Endodermal cell (in vitro differentiated cells): ENCODE measurements at places on chromosomes 3 and 15.

GRCh38 chr3:5218815-5219214 is 31.3 kb downstream of the EDEM1 start:
- DNase-seq: no peak

DNA sequence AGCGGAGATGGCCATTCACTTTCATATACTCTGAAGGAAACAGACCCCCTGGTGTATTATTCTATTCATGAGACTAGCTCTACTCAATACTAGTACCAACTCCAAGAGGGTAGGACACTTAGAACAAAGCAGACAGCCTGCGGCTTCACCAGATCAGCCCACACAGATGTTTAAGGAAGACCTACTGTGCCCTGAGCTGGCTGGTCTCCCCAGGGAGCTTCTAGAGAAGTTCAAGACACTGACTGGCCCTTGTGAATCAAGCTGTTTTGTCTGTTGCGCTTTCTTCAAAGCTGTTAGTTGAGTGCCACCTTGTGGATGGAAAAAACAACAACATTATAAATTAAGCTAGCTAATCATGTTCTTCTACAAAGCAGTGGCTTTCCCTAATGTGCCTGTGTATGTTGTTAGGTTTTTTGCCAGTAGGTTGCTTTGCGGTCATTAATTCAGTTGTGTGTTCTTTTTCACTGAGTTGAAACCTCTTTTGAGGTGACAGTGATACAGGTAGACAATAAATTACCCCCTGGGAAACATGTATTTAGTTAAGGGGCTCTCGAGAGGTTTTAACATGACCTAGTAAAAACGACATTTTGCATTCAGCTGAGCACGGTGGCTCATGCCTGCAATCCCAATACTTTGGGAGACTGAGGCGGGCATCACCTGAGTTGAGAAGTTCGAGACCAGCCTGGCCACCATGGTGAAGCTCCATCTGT is 64.2 kb upstream of the MYZAP start:
- DNase-seq: peak; percentile 88

GRCh38 chr3:170714562-170715535 is 129.0 kb upstream of the SLC7A14 start:
- no peak for DNase-seq

- DNase-seq: no peak
Observed at GRCh38 chr3:188944108-188944507, 227.7 kb upstream of the TPRG1 start.

DNA sequence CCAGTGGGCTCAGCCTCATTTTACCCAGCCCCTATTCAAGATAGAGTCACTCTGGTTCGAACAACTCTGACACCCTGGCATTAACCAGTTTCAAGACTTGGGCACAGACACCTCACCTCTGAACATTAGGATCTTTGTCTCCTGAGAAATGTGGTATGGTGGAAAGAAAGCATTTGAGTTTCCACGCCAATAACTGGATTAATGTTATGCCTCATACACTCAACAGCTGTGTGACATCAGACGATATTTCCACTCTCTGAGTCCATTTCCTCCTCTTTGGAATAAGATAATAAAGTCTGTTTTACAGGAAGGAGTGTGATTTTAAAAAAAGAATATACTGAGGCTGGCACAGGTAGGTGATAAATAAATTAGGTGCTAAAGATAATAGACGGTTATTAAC is 121.3 kb upstream of the CHL1 start:
- no peak for DNase-seq

GRCh38 chr15:90266485-90266884 is 1.0 kb downstream of the NGRN start:
- DNase-seq: no peak

DNA sequence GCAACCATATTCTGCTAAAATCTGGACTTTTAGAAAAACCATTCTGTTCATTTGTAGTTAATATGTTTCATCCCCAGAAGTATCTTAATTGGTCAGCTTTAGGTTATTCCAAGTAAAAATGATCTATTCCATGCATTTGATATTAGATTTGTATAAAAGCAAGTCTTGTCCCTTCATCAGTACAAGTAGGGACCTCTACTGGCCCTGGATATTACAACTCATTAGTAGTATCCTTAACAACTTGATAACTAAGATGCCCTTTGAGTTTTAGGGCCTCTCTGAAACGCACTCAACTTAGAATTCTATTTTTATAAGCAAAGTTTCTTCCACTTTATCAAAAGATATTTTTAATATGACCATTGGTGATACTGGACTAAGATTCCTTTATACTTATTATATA is 25.3 kb upstream of the SELENOT start:
- DNase-seq: no peak

GRCh38 chr15:88400591-88401250 is 66.5 kb downstream of the MRPL46 start:
- DNase-seq: no peak

DNA sequence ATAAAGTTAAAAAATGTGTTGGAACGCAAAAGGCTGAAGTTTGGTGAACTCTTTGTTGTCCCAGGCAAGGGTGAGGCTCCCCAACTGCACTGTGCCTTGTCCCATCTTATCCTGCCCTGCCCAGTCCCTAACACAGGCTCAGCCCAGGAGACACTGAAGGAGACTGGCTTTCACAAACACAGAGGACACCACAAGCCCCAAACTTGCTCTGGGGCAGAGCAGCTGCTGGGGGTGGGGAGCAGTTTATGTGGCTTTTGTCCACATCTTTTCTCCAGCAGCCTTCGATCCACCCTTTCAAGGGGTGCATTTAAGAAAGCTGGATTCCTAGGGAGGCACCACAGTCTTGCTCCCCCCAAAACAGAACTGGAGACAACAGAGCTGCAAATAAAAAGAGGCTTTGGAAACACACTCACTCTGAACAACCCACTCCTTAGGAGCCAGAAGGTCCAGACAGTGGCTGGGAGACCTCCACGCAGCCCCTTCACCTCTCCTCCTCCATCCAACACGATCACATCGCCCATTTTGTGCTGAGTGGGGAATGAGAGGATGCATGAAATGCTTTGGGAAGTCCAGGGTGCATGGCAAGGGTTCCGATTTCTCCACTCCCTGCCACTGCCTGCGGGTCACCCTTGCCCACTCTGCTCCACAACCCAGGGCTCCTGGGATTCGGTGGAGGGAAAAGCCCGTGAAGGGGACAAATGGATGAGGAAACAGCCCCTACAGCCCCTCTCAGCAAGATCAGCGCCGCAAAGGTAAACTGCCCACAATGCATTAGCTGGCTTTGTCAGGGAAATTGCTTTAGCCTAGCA is 260.5 kb upstream of the TLE3 start:
- DNase-seq: no peak

DNA sequence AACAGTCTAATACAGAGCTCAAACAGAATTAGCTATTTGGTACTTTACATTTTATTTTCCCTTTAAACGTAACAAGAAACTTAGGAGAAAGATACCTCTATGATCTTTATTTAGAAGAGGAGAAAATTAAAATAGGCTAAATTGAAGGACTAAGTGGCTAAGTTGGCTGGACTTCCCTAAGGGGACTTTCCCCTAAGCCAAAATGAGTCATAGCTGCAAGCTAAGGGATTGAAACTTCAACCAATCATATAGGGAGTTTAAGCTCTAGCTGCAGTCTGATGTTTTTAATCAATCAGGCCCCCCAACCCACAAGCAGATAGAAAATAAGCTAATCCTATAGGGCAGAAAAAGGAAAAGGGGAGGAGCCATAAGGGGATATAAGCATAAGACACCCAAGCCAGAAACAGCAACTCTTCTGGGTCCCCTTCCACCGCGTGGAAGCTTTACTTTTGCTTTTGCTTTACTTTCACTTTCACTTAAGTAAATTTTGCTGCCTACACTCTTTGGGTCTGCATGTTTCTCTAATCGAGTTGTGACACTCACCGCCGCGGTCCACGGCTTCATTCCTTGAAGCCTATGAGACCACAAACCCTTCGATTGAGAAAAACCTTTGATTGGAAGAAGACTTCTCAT is 1108.5 kb upstream of the EPHA6 start:
- no peak for DNase-seq

DNA sequence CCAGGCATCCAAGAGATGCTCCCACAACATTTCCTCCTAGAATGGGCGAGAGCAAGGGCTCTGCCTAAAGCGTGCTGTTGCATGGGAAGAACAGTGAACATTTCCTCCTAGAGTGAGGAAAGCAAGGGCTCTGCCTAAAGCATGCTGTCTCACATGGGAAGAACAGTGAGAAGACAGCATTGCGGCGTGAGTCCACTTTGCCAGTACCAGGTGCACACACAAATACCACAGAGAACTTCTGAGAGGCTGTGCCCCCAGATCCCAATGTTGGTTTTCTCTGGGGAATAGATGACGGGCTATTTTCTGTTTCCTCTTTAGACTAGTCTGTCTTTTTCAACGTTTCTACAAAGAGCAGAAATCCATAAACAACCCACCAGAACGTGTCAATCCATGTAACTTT is 142.9 kb downstream of the LRRK1 start:
- peak; percentile 22 for DNase-seq

DNA sequence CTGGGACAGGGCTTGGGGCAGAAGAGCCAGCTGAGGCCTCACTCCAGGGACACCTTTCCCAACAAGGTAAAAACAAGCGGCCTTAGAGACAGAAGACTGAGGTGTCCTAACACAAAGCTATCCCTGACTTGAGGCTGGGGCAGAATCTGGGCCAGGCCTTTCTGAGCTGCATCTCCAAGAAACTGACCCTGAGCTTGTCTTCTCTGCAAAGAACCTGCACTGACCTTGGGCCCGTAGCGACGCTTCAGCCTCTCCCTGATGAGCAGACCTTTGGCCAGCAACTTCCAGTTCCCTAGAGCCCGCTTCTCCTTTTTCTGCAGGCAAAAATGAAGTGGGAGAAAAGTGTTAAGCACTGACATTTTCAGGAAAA is 22.2 kb downstream of the TMEM43 start:
- peak; percentile 42 for DNase-seq

DNA sequence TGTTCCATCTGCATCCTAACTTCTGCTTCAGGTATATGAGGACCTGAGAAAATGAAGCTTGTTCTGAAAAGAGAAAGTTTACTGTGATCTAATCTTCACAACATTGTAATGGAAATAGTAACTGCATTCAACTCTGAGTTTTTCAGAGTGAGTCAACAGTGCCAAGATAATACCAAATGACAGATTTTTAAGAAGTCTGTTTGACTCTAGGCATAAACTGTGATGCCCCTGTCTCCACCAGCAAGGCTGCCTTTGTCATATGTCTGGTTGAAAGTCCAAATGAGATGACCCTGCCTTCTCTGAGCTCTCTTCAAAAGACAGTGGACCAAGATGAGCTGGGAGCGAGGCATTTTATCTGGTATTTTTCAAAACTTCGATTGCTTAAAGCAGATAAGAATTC is 44.8 kb upstream of the B3GNT5 start:
- no peak for DNase-seq

DNA sequence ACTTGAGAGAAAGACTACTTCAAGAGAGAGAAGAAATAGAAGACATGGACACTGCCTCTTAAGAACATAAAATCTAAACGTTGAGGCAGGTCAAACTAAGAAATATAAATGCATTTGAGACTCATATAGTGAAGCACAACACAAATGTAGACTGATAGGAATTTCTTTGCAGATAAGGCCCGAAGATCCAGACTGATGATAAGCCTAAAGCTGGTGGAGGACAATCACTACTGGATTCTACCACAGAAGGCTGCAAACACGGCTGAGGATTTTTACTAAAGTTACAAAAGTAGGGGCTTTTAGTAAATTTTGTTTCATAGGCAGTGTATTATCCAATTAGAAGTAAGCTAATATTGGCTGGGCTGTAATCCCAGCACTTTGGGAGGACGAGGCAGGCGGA is 278.3 kb downstream of the RAP2B start:
- no peak for DNase-seq

DNA sequence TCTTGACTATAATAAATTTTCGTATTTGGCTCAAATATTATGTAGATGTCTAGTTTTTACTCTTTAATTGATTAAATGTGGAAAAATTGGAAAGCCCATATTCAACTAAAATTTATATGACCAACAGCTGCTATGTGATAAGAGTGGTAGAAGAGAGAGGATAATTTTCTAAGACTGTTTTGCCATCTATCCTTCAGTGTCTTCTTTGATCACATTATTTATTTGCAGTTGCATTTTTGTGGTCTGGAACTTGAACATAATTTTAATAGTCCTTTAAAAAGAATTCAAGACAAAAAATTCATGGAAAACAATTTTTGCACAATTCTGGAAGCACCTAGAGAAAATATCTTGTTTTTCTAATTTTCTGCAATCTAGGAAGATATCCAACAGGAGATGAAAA is 213.3 kb upstream of the THBS1 start:
- no peak for DNase-seq

DNA sequence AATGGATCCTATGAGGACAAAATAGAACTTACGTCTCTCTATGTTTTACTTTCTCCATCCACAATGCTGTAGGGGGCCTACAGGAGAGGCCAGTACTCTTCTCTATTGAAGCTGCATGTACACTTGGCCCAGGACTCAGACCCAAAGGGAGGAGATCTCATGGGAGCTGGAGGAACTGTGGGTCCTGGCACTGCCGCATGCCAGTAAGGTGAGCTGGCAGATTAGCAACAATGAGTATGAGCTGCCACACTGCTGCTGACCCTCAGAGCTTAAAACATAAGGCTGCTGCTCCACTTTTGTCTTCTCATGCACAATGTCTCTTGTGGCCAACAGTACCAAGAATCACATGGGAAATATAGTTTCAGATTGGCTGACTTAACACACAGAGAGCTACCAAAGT is 57.8 kb upstream of the TBC1D5 start:
- DNase-seq: no peak

DNA sequence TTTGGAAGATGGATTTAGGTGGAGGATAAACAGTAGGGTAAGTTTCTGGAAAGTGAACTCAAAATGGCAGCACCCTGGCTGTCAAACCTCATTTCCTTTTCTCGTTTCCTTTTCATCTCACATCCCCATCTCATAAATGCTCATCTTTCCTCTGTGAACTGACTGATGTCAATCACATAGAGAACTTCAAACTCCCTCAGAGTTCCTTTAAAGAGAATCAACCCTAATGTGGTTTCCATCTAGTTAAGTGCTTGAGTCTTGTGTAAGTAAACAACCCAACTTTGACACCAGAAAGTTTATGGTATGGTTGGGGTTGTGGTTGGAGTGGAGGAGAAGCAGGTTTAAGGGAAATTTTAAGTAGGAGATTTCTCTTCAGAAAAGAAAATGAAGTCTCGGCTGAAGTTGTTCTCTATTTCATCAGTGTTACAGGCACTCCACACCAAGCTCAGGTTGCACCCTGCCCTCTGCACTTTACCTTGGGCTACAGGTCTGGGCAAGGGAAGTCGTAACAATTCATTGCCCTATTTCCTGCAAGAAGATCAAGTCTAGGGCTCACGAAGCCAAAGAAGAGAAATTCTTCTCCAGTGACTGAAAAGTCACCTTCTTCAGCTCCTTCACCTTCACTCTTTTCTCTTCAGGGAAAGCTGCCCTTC is 34.4 kb upstream of the TNIK start:
- DNase-seq: no peak
